ENCODE measurements at places on chromosomes 1 and 21. TPM values are rescaled to one million over a fixed set of nuclear protein-coding genes. Genes with fewer than 3 reads are reported as not detected.

The CACNA1S gene
- total RNA-seq = not detected

The PGLYRP4 gene
- total RNA-seq = not detected

The CHIT1 gene
- total RNA-seq = 0.45 TPM

The NFASC gene
- 3.6 TPM for total RNA-seq

The MR1 gene
- 22.4 TPM for total RNA-seq

The OR2G6 gene
- total RNA-seq = not detected

The PRKACB gene
- 26.7 TPM for total RNA-seq

The FCGR2B gene
- 4.1 TPM for total RNA-seq

The LENEP gene
- not detected for total RNA-seq

The CATSPERE gene
- 5.3 TPM for total RNA-seq

The MIXL1 gene
- total RNA-seq = not detected

The SETSIP gene
- not detected for total RNA-seq

The OR2M7 gene
- not detected for total RNA-seq

The FHL3 gene
- 13.8 TPM for total RNA-seq

The SPATA45 gene
- total RNA-seq = not detected

The AMY1A gene
- not detected for total RNA-seq

The COG2 gene
- total RNA-seq = 36.3 TPM

The FCGR1A gene
- 2.4 TPM for total RNA-seq

The TACSTD2 gene
- 9.4 TPM for total RNA-seq

The FAM177B gene
- not detected for total RNA-seq

The NES gene
- 10.4 TPM for total RNA-seq

The TMEM125 gene
- total RNA-seq = 59.0 TPM

The FYB2 gene
- 0.78 TPM for total RNA-seq

The NECTIN4 gene
- not detected for total RNA-seq

The FALEC gene
- not detected for total RNA-seq

The CASQ1 gene
- not detected for total RNA-seq

The C1orf56 gene
- 7.8 TPM for total RNA-seq

The OPRD1 gene
- total RNA-seq = not detected

The STXBP3 gene
- total RNA-seq = 82.6 TPM

The TBX19 gene
- 0.54 TPM for total RNA-seq

The MXRA8 gene
- total RNA-seq = 101 TPM

The AUNIP gene
- not detected for total RNA-seq

The CHRM3 gene
- 6.5 TPM for total RNA-seq

The SRSF11 gene
- total RNA-seq = 196 TPM

The OR2T27 gene
- total RNA-seq = not detected

The CHI3L1 gene
- 5.5 TPM for total RNA-seq

The LCE3D gene
- not detected for total RNA-seq

The C1orf198 gene
- 142 TPM for total RNA-seq

The SPRR2G gene
- total RNA-seq = not detected

The S100A1 gene
- 498 TPM for total RNA-seq

All from thyroid gland (tissue), 4 donors.